ENCODE measurements at places on chromosomes 4 and X.

GRCh38 chr4:96056346-96056934, 216.5 kb downstream of the PDHA2 start:
- DNase-seq = no peak

DNA sequence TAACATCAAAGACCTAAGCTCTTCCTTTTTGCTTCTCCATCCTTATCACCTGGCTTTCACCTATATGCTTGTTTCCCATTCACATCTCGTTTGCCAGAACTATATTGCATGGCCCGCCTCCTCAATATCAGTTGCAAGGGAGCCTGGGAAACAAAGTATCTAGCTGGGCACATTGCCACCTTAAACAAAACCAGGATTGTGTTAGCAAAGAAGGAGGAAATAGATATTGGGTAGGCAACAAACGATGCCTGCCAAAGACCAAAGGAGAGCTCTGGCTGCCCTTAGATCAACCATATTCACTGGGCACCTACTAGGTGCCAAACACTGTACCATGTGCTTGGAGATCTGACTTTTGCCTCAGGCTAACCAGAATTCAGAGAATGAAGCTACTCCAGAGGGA, 107.5 kb downstream of the GRIA3 start:
- no peak for DNase-seq

GRCh38 chr4:40349561-40350198, 14.5 kb downstream of the CHRNA9 start:
- DNase-seq = no peak

GRCh38 chr4:182225257-182225852, 17.8 kb upstream of the TENM3 start:
- DNase-seq = no peak

GRCh38 chr4:19309378-19309777, 942.3 kb upstream of the SLIT2 start:
- no peak for DNase-seq

GRCh38 chr4:40629401-40630334, at the start of gene RBM47:
TSS of gene RBM47 (minus strand) at chr4:40629864. CDS start at chr4:40438893, 190,971 bp downstream.
- peak; percentile 27 for DNase-seq

GRCh38 chrX:1743105-1743504, 128.2 kb downstream of the ASMT start:
- DNase-seq = no peak

DNA sequence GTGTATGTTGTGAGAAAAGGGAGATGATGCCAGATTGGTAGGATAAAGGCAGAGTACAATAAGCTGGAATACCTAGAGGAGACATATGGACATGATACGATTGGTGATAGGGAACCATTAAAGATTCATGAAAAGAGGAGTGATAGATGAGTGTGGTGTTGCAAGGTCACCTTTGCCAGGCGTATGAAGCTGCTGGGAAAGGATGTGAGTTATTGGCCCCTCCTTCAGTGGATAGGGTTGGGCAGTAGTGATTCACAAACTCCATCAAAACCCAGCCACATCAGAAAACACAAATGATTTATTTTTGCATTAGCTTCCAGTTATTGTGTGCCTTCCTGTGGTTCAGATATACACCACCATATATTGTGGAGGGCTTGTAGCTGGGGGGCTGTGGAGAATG, 34.3 kb downstream of the TMEM164 start:
- DNase-seq = no peak

DNA sequence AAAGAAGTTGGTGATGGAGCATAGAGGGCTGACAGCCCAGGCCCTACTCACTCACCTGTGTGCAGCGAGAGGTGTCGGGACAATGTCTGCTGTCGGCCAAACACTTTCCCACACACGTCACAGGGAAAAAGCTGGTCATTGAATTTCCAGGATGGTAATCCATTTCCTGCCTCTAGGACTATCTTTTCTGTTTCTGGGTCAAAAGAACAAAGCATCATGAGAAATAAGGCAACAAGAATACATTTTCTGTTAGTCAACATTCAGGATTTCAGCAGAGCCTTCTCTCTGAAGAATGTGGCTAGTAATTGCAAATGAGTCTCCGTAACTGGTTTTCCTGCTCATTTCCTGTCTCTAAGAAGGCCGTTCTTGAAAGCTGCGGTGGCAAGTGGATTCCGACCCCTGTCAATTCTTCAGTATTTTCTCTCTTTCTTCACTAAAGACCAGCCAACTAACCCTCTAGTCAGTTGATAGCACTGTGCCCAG, 99.4 kb downstream of the C4orf51 start:
- no peak for DNase-seq

DNA sequence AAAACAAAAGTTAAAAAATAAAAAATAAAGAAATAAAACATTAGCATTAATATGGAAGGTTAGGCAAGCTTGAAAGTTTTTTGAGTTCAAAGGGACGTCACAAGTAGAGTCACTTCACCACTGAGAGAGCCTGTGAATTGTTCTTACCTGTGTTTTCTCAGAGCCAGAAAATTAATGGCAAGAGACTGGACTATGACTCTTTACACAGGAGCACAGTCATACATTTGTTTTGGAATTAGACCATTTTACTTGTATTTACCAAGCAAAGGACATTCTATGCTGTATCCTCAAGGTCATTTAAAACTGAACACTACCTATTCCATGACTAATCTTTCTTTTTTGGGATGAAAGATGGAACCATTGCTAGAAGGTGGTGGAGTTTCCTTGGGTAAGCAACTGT, 346.1 kb downstream of the FAM47B start:
- no peak for DNase-seq

GRCh38 chr4:37758226-37758625, 68.3 kb upstream of the PGM2 start:
- no peak for DNase-seq

- no peak for DNase-seq
Measured at GRCh38 chr4:113474017-113474416, 287.5 kb downstream of the CAMK2D start.

- no peak for DNase-seq
Measured at GRCh38 chr4:48905363-48906015, 1.1 kb downstream of the OCIAD2 start.

DNA sequence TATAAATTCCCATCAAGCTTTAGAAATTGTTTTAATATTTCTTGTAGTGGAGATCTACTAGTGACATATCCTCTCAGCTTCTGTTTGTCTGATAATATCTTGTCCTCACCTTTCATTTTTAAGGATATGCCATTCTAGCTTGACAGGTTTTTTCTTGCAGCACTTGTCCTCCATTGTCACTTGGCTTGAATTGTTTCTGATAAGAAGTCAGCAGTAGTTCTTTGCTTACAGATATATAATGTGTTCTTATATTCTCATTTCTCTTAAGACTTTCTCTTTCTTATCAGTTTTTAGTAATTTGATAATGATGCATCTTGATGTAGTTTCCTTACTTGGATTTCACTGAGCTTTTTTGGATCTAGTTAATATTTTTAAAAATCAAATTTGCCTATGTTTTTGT, 120.6 kb upstream of the NUDT6 start:
- no peak for DNase-seq

DNA sequence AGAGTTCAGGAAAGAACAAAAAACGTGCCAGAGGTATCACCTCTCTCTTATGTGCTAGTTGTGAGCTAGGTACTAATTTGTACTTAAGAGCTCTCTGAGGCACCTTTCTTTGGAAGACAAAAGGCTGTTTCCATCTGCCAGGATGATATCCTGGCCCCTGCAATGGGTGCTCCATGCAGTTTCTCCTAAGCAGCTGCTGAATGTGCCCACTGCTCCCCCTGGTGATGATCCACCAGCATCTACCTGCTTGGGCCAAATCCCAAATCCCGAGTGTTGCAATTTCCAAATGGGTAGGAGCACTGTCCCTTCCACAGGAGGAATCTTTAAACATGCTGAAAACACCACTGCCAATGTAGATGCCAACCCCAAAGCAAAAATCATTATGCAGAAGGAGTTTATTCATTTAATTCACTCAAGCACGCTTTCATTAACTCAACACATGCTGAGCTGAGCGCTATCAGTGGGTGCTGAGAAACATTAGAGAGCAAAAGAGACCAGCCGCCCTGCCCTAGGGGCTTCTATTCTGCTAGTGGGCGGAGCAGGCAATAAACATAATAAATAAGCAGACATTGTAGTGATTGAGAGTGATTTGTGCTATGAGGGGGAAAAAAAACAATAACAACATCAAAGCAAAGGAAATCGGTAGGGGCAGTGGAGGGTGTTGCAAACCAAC, 69.6 kb upstream of the C4orf50 start:
- no peak for DNase-seq

- peak; percentile 39 for DNase-seq
Measured at GRCh38 chr4:73653695-73654106, 33.5 kb upstream of the RASSF6 start.

- DNase-seq = no peak
Measured at GRCh38 chr4:138902705-138903104, 112.9 kb upstream of the NOCT start.

DNA sequence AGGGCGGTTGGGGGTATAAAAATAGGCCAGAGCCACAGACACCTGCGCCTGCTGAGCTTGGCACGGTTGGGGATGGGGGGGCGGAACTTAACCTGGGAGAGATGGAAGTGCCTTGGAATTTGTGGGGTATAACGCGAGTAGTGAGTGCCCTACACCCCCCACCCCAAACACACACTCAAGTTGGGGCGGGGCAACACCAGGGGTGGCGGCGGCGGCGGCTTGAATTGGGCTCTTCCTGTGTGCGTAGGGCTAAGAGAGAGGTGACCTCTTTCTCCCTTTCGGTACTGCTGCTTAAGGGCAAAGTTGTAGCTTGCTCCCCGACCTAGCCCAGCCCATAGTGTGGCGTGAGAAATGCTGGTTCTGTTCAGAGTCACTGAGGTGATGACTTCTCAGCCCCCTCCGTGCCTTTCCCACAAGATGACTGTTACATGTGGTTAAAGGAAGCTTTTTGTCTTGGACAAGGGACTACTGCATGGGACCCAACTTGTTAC, 839 bp downstream of the STK26 start:
- DNase-seq = peak; percentile 3

GRCh38 chr4:69894721-69895120, 34.8 kb upstream of the SULT1E1 start:
- peak; percentile 52 for DNase-seq

DNA sequence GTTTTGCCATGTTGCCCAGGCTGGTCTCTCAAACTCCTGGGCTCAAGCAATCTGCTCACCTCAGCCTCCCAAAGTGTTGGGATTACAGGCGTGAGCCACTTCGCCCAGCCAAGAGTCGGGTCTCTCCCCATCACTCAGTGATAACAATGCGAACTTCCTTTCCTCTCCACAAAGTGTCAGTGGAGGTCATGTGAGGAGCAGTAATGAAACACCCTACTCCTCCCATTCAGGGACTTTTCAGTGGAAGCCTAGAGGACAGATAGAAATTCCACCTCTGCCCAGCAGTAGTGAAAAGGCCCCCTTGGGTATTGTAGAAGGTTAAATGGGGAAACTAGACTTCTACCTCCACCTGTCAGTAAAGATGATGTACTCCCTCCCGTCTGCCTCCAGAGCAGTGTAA, 141.9 kb upstream of the STK26 start:
- DNase-seq = no peak

DNA sequence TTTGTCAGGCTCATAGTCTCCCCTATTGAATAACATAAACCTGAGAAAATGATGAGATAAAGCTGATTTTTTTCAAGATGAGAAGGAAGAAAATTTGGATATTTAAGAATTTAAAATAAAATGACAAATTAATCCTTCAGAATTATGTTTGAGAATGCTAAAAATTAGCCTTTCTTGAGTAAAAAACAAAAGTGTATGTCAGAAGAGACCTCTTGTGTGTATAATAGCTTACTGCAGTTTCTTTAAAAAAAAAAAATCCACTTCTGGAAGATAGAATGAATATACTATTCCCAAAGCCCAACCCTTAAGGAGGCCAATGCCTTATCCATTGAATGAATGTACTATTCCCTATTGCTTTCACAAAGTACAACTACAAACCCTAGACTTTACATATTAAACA, 281.8 kb downstream of the RAPGEF2 start:
- no peak for DNase-seq
